ENCODE measurements at places on chromosomes 5 and 9. TPM values are rescaled to one million over a fixed set of nuclear protein-coding genes. Genes with fewer than 3 reads are reported as not detected.

GRCh38 chr5:149238540-149238939, 33.1 kb upstream of the AFAP1L1 start:
- no peak overlapping the region for H3K27ac ChIP-seq
- no peak for DNase-seq
- no peak overlapping the region for H3K4me3 ChIP-seq

DNA sequence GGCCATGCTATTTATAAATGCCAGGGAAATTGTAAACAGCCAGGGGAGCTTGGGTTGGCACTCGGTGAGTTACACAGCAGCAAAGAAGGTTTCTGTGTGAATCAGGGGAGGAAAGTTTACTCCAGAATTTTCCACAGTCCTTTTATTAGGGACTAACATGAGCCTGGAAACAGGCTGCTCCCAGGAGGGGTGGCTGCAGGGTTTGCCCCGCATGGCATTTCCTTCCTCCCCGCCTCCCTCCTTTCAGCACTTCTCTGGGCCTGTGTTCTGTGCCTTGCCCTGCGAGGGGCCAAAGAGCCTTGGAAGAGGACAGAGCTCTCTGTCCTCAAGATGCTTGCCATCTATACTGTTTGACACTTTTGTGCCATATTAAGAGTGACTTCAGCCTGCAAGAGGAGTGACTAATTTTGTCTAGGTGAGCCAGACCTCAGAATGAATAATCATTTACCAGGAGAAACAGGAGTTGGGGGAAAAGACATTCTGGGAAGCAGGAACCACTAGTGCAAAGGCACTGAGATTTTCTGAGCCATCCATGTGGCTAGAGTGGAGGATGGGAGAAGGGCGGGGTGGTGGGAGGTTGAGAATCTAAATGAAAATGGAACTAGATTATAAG, 1.8 kb downstream of the GSN start:
- no peak for DNase-seq
- H3K27ac ChIP-seq, result no peak overlapping the region
- peaks cover 15% of the 10 kb centered on the region for H3K4me1 ChIP-seq
- H3K27me3 ChIP-seq, result no peaks in the 10 kb centered on the region
- H3K36me3 ChIP-seq, result no peaks in the 10 kb centered on the region

DNA sequence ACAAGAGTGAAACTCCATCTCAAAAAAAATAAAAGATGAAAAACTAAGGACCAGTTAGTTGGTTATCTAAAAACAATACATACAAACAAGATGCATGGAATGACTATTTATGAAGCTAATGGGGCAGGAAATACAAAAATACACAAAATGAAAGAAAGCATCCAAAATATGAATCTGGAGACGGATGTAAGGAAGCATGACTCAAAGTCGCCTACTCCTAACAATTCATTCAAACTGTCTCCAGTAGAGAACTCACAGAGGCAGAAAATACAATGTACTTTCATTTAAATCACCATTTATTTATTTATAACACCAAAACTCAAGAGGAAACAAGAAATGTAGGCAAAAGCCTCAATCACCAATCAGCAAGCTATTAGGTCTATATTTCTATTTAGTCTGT, 68.4 kb downstream of the SCAI start:
- no peaks in the 10 kb centered on the region for H3K27me3 ChIP-seq
- no peak overlapping the region for H3K4me3 ChIP-seq
- no peak overlapping the region for H3K27ac ChIP-seq
- H3K4me1 ChIP-seq, result no peaks in the 10 kb centered on the region
- DNase-seq, result no peak

ZNF608 gene
- total RNA-seq, result 17.0 TPM

ISOC1 gene
- total RNA-seq, result 46.1 TPM

- H3K27ac ChIP-seq, result no peak overlapping the region
- H3K4me1 ChIP-seq, result no peaks in the 10 kb centered on the region
- no peak for DNase-seq
- H3K4me3 ChIP-seq, result no peak overlapping the region
Measured at GRCh38 chr5:97623441-97623840, 440.4 kb upstream of the RIOK2 start.

DNA sequence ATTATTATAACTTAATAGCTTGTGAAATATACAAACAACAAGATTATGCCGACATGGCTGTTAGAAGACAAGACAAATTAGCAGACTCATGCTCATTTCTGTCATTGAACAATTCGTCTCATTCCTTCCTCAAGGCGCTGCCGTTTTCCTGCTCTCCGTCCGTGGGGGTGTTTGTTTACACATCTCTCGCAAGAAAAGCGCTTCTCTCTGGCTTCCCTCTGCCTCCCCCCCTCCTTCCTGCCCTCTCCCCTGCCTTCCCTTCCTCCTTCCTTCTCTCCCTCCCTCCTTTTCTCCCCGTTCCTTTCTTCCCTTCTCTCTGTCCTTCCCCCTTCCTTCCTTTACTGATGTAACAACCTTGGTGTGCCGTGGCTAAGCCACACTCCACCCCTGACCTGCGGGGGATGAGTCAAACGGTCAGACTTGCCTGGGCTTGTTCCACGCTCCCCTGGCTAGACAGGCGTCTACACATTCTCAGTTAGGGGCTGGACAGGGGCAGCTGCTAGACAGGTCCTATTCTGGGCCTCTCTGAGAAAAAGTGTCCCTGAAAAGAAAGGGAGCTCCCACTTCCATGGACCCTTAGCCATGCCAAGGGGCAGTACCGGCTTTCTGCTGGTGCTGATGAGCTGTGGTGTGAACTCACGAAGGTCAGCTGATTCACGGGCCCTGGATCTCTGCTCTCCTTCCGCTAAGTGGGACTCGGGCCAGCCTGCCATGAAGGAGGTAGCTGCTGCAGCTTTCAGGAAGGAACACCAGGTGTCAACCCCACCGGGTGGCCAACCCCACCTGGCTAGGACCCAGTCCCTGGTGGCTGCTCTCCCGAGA, 32.0 kb upstream of the SPTLC1 start:
- no peaks in the 10 kb centered on the region for H3K27me3 ChIP-seq
- no peak overlapping the region for H3K4me3 ChIP-seq
- peak; percentile 87 for DNase-seq
- H3K36me3 ChIP-seq, result no peaks in the 10 kb centered on the region

DNA sequence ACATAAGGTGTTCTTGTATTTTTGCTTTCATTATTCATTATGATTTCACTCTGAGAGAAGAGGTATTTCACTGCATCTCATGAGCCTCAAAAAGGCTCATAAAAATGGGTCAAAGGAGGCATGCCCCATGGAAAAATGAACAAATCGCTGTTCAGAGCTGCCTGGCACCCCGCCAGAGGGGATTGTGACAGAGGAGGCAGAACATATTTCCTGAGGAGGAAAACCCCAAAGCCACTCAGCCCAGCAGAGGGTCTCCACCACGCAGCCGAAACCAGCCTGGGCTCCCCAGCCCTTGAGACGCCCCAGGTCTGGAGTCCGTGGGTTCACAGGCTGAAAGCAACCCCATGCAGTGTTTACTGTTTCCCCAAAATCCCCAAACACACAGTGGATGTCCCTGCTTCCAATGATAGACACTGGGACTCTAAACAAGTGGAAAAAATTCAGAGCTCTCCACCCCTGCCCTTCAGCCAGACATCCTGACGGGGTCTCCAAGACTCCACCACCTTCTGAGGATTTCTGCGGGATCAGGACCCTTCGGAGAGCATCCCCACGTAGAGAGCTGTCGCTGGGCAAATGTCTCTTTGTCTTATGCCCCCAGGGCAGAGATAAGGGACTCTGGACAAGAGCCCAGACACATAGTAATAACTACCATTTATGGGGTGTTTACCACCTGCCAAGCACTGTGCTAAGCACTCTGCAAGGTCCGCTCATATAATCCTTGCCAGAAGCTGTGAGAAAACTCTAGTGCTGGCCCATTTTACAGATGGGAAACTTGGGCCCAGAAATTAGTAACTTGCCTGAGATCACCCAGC, 122.3 kb downstream of the PAX5 start:
- peaks cover 26% of the 10 kb centered on the region for H3K27me3 ChIP-seq
- no peak overlapping the region for H3K4me3 ChIP-seq
- H3K36me3 ChIP-seq, result no peaks in the 10 kb centered on the region
- H3K4me1 ChIP-seq, result no peaks in the 10 kb centered on the region
- no peak overlapping the region for H3K27ac ChIP-seq

- H3K4me3 ChIP-seq, result no peak overlapping the region
- no peaks in the 10 kb centered on the region for H3K27me3 ChIP-seq
- H3K4me1 ChIP-seq, result no peaks in the 10 kb centered on the region
- H3K27ac ChIP-seq, result no peak overlapping the region
Measured at GRCh38 chr5:179307013-179307800, 38.1 kb downstream of the ADAMTS2 start.

DNA sequence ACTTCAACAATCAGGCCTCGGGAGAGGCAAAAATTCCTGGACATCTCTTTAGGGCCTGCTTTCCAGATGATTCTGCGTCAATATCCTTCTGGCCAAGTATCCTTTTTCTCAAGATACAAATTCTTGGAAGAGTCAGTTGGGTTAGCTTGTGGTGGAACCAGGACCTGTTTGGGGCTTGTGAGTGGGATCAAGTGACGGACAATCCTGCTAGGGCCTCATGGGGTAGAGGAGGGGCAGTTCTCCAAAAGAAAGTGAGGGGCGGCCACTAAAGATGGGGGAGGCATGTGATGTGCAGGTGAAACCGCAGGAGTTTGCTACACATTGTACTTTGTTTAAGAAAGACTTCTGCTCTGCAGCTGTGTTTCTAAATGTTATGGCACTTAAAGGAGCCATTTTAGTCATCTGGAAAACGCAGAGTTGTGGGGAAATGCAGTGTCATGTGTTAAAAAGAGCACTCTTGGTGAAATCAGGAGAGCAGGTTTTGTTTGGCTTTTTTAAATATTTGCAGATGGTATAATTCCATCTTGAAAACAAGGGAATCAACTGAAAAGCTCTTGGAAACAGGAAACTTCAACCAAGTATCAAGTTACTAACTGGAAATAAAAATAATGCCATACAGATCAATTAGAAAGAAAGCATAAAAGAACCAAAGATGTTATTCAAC, 27.4 kb upstream of the GSN start:
- H3K36me3 ChIP-seq, result no peaks in the 10 kb centered on the region
- no peak for DNase-seq
- H3K27me3 ChIP-seq, result no peaks in the 10 kb centered on the region
- H3K4me3 ChIP-seq, result no peak overlapping the region
- H3K4me1 ChIP-seq, result peaks cover 8% of the 10 kb centered on the region
- no peak overlapping the region for H3K27ac ChIP-seq

ELP1 gene
- total RNA-seq, result 339 TPM

GRCh38 chr9:3413984-3414383, 111.8 kb downstream of the RFX3 start:
- no peaks in the 10 kb centered on the region for H3K4me1 ChIP-seq
- H3K4me3 ChIP-seq, result no peak overlapping the region
- no peak overlapping the region for H3K27ac ChIP-seq
- no peaks in the 10 kb centered on the region for H3K27me3 ChIP-seq
- no peak for DNase-seq

DAPK1 gene
- 44.6 TPM for total RNA-seq

- no peak overlapping the region for H3K27ac ChIP-seq
- H3K4me3 ChIP-seq, result no peak overlapping the region
- H3K36me3 ChIP-seq, result peaks cover 88% of the 10 kb centered on the region
- peak; percentile 74 for DNase-seq
Measured at GRCh38 chr9:128987805-128988204, 40.3 kb downstream of the NUP188 start.

DNA sequence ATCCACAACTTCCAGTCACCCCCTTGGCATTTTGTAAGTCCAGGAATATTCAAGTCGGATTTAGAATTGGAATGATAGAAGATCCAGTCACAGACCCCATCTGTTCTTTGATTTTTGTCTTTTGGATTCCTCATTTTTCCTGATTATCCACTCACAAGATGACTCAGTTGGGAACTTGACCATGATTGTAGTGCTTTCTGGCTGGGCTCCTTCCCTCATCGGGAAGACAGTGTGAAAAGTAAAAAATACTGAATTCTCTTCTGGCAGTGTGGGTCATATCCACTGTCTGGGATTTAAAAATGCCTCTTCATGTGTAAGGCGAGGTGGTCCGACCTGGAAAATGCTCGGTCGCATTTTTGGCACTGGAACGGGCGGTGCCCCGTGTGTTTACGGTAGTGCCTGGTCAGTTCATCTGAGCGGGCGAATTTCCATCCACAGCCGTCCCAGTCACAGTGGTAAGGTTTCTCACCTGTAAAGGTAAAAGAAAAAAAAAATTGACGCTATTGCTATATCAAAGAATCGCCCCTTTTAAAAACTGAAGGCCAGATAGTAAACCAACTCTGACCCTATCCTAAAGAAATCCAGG, 4.0 kb downstream of the KLF4 start:
- H3K4me3 ChIP-seq, result no peak overlapping the region
- H3K27me3 ChIP-seq, result no peaks in the 10 kb centered on the region
- H3K4me1 ChIP-seq, result peaks cover 28% of the 10 kb centered on the region
- DNase-seq, result no peak
- H3K36me3 ChIP-seq, result no peaks in the 10 kb centered on the region

HSPB3 gene
- not detected for total RNA-seq

ADGRD2 gene
- not detected for total RNA-seq

DNA sequence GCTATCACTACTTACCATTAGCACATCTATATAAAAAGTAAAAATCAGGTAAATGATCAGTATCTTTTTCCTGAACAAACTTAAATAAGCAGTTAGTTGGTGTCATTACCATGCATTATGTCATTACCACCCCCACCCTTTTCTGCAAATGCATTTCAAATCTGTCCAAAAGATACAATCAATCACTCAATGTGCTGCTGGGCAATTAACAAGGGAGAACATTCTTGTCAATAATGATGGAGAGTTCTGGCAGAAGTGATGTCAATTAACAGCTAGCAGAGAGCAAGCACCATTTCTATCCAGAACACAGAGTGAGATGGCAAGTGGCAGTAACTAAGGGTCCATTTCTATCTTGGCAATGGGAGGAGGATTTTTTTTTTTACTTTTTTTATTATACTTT, 3.5 kb upstream of the PDE4D start:
- no peak overlapping the region for H3K27ac ChIP-seq
- DNase-seq, result no peak
- peaks cover 3% of the 10 kb centered on the region for H3K4me1 ChIP-seq
- H3K36me3 ChIP-seq, result no peaks in the 10 kb centered on the region
- H3K27me3 ChIP-seq, result peaks cover 21% of the 10 kb centered on the region
- no peak overlapping the region for H3K4me3 ChIP-seq

- H3K27me3 ChIP-seq, result no peaks in the 10 kb centered on the region
- no peak overlapping the region for H3K4me3 ChIP-seq
- DNase-seq, result no peak
- H3K4me1 ChIP-seq, result no peaks in the 10 kb centered on the region
Measured at GRCh38 chr9:5899292-5899691, 8.6 kb downstream of the MLANA start.

GRCh38 chr9:124254261-124254682, 3.5 kb upstream of the NEK6 start:
- H3K36me3 ChIP-seq, result no peaks in the 10 kb centered on the region
- H3K4me3 ChIP-seq, result no peak overlapping the region
- H3K27ac ChIP-seq, result no peak overlapping the region
- DNase-seq, result no peak
- H3K4me1 ChIP-seq, result no peaks in the 10 kb centered on the region

GRCh38 chr5:51599587-51599986, 216.3 kb downstream of the ISL1 start:
- DNase-seq, result no peak
- no peaks in the 10 kb centered on the region for H3K36me3 ChIP-seq
- no peaks in the 10 kb centered on the region for H3K27me3 ChIP-seq
- no peak overlapping the region for H3K27ac ChIP-seq
